NCI-H1092 (cell line): ENCODE measurements at places on chromosomes 3 and 15.

- no peak for DNase-seq
Measured at GRCh38 chr3:196974661-196975060, 6.0 kb upstream of the PIGZ start.

GRCh38 chr15:28981351-28981720, 95.6 kb downstream of the APBA2 start:
- DNase-seq: no peak

DNA sequence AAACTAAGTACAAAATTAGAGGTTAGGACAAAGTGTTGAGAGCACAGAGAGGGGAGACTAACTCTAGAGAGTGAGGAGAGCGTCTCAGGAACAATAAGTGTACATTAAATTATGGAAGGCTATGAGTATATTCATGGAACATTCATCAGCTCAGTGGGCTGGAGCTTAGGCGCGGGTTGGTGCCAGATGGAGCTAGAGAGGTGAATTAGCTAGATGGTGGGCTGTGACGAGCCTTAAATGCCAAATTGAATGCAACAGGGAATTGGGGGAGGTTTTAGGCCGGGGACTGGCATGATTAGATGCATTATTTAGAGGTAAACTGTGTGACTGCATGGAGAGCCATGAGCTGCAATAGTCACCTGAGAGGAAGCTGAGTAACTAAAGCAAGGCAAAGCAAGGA, 97.1 kb downstream of the TMEM108 start:
- peak; percentile 65 for DNase-seq

DNA sequence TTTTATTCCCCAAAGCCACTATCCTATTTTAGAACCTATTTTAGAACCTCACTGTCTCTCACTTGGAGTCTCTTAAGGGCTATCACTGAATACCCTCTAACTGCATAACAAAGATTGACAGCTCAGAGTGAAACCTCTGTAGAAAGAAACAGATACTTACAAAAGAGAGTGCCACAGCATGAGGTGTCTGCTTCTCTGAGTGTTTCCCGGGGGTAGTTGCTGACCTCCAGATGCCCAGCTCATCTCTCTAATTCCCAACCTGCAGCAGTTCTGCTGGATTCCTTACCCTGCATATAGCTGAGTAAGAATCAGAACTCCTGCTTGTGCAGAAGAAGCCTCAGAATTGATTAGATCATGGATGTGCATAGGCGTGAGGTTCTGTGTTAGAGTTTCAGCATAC, 34.5 kb downstream of the P3H2 start:
- DNase-seq: no peak

DNA sequence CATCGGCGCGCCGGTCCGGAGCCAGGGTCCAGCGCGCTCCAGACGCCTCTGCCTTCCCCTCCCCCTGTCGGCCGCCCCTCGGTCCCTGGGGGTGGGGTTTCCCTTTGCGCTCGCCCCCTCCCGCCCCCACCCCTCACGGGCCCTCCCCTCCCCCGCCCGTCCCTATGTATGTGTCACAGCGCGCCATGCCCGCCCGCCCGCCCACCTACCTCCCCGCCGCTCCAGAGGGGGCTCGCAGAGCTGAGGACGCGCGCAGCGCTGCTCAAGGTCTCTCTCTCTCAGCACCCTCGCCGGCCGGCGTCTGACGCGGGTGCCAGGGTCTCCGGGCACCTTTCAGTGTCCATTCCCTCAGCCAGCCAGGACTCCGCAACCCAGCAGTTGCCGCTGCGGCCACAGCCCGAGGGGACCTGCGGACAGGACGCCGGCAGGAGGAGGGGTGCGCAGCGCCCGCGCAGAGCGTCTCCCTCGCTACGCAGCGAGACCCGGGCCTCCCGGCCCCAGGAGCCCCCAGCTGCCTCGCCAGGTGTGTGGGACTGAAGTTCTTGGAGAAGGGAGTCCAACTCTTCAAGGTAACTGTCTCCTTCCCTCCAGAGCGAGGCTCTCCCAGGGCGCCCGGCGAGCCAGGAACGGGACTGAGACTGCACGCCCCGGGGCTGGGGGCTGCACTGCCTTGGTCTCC, at the start of gene ACAN:
ACAN (plus strand) TSS at position 196 of the 679 bp plus-strand sequence. CDS start 32,771 bp downstream, outside the sequence.
- DNase-seq: no peak

DNA sequence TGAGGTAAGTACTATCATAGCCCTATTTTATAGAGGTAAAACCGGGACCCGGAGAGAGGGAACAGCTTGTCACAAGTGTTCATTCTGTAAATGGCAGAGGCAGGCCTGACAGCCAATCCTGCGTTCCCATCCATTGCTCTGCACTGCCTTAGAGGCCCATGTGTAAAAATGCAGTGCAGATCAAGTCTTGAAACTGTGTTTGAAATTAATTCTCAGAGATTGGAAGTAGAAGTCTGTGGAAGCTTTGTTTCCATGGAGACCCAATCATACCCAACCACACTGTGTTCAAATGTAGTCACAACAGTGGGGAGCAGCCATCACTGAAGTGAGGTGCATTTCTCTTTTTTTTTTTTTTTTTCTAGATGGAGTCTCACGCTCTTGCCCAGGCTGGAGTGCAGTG, 13.1 kb upstream of the DNASE1L3 start:
- DNase-seq: no peak

DNA sequence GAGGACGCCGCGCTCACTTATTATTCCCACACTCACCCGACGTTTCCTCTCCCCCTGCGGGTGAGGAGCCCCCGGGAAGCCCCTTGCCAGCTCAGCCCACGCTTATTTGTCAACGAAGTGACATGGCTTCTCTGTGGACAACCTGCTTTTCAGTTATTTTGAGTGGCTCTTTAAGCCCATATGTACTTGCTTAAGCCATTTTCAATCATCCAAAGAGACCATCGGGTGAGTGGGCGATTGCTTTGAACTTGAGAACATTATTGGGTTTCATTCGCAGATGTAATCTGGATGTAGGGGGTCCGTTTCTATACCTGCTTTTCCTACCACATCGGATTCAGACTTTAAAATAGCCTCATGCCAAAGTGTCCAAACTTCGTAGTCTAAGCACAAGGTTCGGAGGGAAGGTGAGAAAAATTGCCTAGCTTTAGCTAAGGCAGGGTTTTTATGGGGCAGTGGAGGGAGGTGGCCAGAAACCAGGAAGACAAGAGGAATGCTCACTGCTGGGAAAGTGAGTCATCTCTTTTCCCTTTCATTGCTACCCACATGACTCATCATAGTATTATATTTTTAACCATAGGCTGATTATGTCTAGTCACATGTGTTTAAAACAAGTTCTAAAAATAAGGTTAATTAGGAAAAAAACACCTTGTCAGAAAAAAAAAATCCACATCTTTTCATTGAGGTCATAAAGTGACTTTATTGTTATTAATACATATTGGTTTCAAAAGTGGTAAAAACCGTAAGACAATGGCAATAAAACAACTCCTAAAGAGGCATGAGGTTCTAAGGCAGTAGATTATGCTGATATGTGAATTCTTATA, 773.1 kb upstream of the NR2F2 start:
- DNase-seq: no peak

GRCh38 chr3:194383276-194383940, 13.9 kb upstream of the LRRC15 start:
- DNase-seq: no peak
